Pancreas (tissue), 10 donors: ENCODE measurements at places on chromosomes 2 and 18.

- peak; percentile 25 for DNase-seq
These were observed 26.8 kb upstream of the GPR17 start for GRCh38 chr2:127619203-127619590.

- no peak for DNase-seq
These were observed 283.1 kb downstream of the SP3 start for GRCh38 chr2:173681881-173682650.

DNA sequence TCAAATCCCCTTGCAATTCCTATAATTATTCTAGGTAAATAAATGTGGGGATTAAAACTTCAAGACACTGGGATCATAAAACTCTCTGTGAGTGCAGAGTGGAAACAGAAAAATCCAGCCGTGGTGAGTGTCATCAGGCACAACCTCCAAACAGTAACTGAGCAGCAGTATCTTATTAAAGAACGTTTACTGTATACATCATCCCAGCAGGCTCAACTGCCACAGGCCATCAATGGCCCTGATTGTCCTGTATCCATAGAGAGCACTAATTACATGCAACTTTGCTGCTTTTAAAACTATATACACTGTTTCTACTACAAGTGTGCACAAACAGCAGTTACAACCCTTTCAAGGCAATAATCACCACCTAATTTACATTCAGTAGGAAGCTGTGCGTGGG lies 23.9 kb downstream of the GAREM1 start:
- DNase-seq: no peak

- DNase-seq: no peak
These were observed 376.3 kb upstream of the SALL3 start for GRCh38 chr18:78603102-78603983.
